CD4-positive, alpha-beta T cell treated with Interleukin-1 beta for 1 hour (primary cell): ENCODE measurements at places on chromosomes 4 and X.

DNA sequence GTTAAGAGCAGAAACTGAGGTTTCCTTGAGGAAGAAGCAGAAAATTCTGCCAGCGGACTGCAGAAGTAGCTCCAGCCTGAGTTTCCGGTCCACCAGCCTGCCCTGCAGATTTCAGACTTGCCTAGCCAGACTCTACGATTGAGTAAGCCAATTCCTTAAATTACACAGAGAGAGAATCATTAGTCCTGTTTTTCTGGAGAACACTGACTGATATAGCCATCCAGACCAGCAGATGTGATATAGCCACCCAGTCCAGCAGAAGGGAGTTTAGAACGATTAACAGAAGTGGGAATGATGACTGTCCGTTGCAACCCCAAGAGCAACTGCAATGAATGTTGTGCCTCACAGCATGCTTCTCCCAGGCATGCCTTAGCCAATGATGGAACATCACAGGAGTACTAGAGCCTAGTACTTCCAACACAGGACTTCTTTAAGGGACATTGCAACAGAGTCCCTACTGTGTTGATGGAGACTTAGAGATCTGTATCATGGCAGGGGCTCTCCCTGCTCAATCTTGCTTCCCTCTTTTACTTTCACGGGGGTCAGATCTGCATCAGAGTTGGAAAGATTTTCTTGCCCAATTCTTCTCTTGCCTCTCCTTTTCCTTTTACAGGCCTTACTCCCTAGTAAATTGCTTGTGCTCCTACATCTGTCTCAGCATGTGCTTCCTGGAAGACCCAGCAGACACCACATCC, 264.6 kb upstream of the CLNK start:
- no peak for DNase-seq

DNA sequence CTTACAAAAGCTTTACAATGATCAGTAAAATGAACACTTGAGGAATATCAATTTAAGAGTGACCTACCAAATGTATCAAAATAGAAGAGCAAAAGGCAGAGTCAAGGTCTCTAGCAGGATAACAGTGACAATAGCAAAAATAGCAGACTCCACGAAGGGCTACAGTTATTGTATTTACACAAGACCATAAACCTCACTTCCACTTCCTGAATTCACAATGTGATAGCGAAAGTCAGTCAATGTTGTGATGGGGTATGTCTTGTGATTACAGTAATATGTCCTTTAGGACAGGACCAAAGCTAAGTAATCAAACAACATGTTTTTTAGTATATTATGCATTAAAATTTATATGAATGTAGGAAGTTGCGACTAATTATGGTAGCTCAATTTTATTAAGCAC, 139.6 kb downstream of the IQCM start:
- DNase-seq = no peak

GRCh38 chr4:82583897-82584587, 22.3 kb upstream of the TMEM150C start:
- no peak for DNase-seq

GRCh38 chrX:80139564-80139963, 125.0 kb downstream of the TBX22 start:
- DNase-seq = no peak

DNA sequence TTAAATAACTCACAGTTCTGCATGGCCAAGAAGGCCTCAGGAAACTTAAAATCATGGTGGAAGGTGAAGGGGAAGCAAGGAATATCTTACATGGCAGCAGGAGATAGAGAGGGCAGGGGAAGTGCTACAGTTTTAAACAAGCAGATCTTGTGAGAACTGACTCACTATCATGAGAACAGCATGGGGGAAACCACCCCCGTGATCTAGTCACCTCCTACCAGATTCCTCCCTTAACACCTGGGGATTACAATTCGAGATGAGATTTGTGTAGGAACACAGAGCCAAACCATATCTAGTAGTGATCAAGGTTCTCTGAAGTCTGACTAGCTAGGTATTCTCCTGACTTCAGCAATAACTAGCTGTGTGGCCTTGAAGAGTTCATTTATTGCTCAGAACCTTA, 56.0 kb downstream of the BANK1 start:
- DNase-seq = no peak
